ENCODE measurements at places on chromosomes 2 and 18.

DNA sequence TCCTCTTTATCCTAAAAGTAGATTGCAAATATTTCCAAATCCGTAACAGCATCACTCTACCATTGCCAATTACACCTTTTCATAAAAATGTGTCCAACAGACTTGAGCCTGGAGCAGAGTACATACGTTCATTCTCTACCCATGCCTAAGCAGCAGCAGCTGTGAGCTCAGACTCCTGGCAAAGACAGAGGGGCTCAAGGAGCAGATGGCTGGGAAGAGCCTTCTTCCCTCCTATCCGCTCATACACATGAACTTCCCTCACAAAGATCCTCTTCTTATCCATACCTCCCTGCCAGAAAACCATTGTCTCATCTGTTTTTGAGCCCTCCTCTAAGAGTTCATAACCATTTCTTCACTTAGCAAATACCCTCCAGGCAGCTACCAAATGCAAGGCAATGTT is 164.3 kb upstream of the ARL4C start:
- DNase-seq, result no peak

- no peak for DNase-seq
Measured at GRCh38 chr2:235623111-235623510, 129.3 kb downstream of the AGAP1 start.

GRCh38 chr2:150159300-150159699 is 328.2 kb downstream of the RND3 start:
- DNase-seq, result no peak

DNA sequence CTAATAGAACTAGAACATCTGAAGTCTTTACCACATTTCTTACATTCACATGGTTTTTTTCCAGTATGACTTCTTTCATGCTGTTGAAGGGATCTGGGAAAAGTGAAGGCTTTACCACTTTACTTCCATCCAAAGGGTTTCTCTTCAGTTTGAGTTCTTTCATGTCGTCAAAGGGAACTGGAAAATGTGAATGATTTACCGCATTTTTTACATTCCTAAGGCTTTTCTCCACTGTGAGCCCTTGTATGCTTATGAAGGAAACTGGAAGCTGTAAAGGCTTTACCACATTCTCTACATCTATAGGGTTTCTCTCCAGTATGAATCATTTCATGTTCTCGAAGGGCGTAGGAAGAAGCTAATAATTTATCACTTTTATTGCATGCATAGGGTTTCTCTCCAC is 46.7 kb downstream of the NBEAL1 start:
- peak; percentile 36 for DNase-seq

- DNase-seq, result no peak
Measured at GRCh38 chr18:7561909-7562460, 5.1 kb upstream of the PTPRM start.

GRCh38 chr2:24986372-24986771 is 14.6 kb upstream of the DNAJC27 start:
- no peak for DNase-seq

DNA sequence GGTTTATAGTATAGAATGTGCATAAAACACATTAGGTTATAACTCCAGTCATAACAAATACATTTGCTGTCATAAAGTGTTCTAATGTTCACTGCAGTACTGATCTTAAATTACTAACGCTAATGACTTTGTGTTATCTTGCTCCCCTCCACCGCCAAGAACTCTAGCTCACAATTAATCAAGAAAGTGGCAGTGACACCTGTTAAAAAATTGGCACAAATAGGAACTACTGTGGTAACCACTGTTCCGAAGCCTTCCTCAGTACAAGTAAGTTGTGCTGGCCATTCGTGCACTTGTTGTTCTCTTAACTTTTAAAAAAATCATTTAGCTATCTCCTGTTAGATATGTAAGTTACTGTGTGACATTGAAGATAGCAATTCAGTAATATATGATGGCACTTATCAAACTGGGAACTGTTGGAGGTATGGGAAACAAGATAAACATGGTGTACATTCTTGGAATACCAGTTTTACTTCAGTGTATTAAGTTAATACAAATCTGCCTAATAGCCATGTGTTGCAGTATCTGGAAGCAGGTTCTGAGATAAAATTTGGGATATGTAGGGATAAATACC is 41.2 kb downstream of the TAF4B start:
- no peak for DNase-seq
